ENCODE measurements at places on chromosomes 2 and 18.

- peak overlapping the region; percentile 72 for H3K27ac ChIP-seq
- peaks cover 23% of the 10 kb centered on the region for H3K27me3 ChIP-seq
- peaks cover 79% of the 10 kb centered on the region for H3K4me1 ChIP-seq
Measured at GRCh38 chr2:110843959-110844510, 111.7 kb downstream of the ACOXL start.

- no peak overlapping the region for H3K27ac ChIP-seq
- H3K4me1 ChIP-seq, result no peaks in the 10 kb centered on the region
Measured at GRCh38 chr18:10401930-10402329, 52.5 kb upstream of the APCDD1 start.

GRCh38 chr18:9428301-9428706 is 47.0 kb upstream of the RALBP1 start:
- H3K27ac ChIP-seq, result no peak overlapping the region
- DNase-seq, result no peak
- no peaks in the 10 kb centered on the region for H3K36me3 ChIP-seq
- no peak overlapping the region for H3K4me3 ChIP-seq
- no peaks in the 10 kb centered on the region for H3K4me1 ChIP-seq
- H3K27me3 ChIP-seq, result no peaks in the 10 kb centered on the region

DNA sequence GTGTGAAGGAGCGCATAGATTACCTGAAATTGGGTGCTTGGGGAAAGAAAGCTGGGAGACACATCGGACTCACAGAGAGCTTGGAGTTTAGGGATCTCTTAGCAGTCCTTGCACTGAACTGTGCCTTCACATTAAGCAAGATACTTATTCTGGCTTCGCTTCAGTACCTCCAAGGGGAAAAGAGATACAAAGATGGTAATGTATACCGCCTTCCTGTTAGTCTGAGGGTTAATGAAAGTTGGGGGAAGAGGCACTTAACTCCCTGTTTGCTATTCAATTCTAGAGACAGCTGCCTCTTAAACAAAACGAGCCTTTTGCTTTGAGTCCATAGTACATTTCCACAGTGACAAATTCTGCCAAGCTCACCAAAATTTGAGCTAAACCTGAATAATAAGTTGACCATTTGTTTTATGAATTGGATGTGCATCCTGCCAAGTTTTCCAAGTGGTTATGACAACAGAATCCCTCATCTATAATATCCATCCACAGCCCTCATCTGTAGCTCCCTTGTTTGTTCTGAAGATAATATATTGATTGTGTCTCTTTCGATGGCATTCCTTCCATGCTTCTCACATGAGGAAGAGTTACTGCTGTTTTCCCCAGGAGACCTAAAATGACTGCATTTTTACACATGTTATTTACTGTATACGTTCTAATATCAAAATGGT is 287.1 kb upstream of the ATP5MC3 start:
- no peak overlapping the region for H3K27ac ChIP-seq
- H3K4me3 ChIP-seq, result no peak overlapping the region
- H3K27me3 ChIP-seq, result no peaks in the 10 kb centered on the region
- no peaks in the 10 kb centered on the region for H3K4me1 ChIP-seq
- no peak for DNase-seq

GRCh38 chr18:30999186-30999585 is 43.4 kb downstream of the DSC3 start:
- no peaks in the 10 kb centered on the region for H3K36me3 ChIP-seq
- H3K27me3 ChIP-seq, result no peaks in the 10 kb centered on the region
- no peak overlapping the region for H3K27ac ChIP-seq
- H3K4me1 ChIP-seq, result no peaks in the 10 kb centered on the region
- DNase-seq, result no peak
- H3K4me3 ChIP-seq, result no peak overlapping the region

DNA sequence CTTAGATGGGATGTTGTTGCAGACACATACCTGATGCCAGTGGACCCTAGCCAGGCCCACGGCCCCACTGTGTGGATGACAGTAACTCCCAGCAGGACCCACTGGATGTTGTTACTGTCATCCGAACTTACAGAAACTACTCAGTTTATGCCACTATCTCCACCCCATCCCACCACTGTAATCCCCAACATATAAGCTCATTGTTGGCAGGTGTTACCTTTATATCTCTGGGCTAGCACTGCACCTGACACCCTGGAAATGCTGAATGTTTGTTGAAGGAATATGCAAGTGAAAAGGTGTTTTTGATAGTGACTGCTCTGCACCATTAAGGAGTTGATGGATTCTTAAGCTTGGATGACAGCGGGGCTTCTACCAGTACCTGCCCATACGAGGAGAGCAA is 133.5 kb upstream of the ASB18 start:
- peaks cover 7% of the 10 kb centered on the region for H3K27me3 ChIP-seq
- H3K4me3 ChIP-seq, result no peak overlapping the region
- DNase-seq, result no peak
- no peaks in the 10 kb centered on the region for H3K36me3 ChIP-seq

- no peaks in the 10 kb centered on the region for H3K4me1 ChIP-seq
- no peaks in the 10 kb centered on the region for H3K36me3 ChIP-seq
- H3K27me3 ChIP-seq, result peaks cover 1% of the 10 kb centered on the region
- H3K27ac ChIP-seq, result no peak overlapping the region
Measured at GRCh38 chr2:199495147-199495546, 37.4 kb upstream of the SATB2 start.

GRCh38 chr2:63741884-63742579 is 99.7 kb upstream of the UGP2 start:
- no peak overlapping the region for H3K4me3 ChIP-seq
- H3K27me3 ChIP-seq, result peaks cover 7% of the 10 kb centered on the region
- no peak overlapping the region for H3K27ac ChIP-seq

DNA sequence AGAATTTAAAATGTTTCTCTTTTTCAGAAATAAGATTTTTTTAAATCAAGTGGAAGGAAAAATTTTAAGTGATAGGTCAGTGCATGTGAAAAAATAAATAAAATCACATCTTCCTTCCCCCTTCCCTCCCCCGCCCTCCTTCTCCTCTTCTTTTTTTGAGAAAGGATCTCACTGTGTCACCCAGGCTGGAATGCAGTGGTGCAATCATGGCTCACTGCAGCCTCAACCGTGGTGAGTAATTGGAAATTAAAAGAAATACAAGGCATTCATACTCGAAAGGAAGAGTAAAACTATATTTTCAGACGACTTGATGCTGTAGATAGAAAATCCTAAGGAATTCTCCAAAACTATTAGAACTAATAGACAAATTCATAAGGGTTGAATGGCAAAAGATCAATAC is 16.9 kb upstream of the CRACDL start:
- H3K27me3 ChIP-seq, result peaks cover 22% of the 10 kb centered on the region
- DNase-seq, result no peak
- no peak overlapping the region for H3K27ac ChIP-seq
- H3K4me1 ChIP-seq, result no peaks in the 10 kb centered on the region
